NCI-H526 treated with DMSO at 0.1 percent for 48 hours (cell line): ENCODE measurements at places on chromosomes 3 and 15.

DNA sequence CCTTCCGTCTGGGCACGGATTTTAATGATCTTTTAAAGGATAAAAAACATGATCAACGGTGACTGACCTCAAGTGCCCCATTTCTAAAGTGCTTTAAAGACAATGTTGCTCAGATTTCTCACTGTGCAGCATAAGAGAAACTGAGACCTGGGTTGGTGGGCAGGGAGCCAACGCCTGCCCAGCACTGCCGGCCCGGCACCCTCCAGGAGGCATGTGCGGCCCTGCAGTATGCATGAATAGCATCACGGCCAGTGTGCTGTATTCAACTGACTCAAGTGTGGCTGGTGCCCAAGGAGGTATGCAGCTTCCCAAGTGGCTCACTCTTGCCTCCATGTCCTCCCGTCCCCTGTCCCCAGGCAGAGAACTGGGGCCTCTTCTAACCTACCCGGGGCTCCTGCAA is 30.3 kb downstream of the SEC61A1 start:
- no peak for DNase-seq

GRCh38 chr3:41075975-41076374 is 123.3 kb upstream of the CTNNB1 start:
- no peak for DNase-seq

DNA sequence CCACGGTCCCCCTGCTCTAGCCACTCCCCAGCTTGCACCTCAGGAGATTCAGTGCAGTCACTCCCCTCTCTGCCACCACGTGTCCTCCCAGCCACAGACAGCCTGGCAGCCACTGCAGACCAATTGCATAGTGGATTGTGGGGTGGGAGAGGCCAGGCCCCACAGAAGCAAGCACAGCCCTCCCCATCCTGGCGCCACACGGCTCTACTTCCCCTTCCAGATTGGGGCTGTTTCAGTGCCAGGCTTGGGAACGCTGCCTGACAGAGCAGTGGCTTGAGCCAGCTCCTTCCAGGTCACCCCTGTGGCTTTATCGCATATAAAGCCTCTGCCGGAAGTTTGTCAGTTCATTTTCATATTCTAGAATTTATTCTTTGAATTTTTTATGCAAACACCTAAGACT is 90.7 kb downstream of the TMEM266 start:
- DNase-seq: no peak

- no peak for DNase-seq
Measured at GRCh38 chr3:125115640-125116039, 59.8 kb upstream of the HEG1 start.

- DNase-seq: no peak
Measured at GRCh38 chr15:99154271-99154670, 49.4 kb downstream of the SYNM start.

DNA sequence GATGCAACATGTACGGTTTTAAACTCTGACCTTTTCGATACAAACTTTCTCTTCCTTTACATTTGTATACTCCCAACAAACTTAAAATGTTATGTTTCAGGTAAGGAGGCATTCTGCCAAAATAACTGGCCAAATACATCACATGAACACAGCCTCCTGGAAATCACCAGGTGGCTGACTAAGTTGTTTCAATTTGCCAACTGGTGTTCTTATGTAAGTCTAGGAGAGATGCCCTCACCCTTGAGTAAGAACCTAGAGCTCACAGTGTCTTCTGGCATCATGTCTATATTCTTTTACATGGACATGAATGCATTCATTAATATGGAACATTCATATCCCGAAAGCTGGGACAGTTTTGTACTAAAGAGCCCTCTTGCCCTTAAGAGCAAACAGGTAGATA is 341.1 kb upstream of the NR2F2 start:
- no peak for DNase-seq

GRCh38 chr3:54146506-54147239 is 24.3 kb downstream of the CACNA2D3 start:
- DNase-seq: peak; percentile 42

DNA sequence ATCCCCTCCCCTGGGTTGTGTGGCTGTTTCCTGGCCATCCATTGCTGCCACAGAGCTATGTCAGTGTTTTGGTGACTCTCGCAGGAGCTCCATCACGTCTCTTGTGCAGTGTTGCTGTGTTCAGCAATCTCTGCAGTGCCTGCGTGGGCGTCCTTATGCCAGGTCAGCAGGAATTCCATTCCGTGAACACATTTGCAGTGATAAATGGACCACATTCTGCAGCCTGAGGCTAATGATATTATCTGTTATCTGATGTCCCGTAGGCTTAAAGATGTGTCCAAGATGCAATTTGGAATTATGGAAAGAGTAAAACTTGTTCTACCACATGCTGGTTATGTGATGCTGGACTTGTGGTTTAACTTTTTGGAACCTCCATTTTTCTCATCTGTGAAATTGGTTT is 25.5 kb upstream of the COL6A6 start:
- no peak for DNase-seq

- DNase-seq: peak; percentile 5
Measured at GRCh38 chr3:16801698-16802097, 83.1 kb upstream of the PLCL2 start.

DNA sequence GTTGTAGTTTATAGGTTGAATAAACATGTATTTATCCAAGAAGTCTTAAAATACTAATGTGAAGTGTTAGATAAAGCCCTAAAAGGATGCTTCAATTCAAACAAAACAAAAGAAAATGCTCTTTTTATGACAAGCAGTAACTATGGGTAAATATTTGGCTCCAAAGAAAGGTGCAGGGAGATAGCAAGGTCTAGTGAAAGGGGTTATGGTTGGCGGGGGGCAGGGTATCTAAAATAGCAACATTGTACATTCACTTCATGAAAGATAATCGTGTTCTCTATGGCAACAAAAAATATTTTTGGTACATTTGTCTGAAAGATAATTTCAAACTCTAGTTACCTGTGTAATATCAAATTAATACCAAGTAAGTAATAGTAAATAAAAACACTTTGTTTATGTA is 149.5 kb downstream of the FGF12 start:
- DNase-seq: no peak

DNA sequence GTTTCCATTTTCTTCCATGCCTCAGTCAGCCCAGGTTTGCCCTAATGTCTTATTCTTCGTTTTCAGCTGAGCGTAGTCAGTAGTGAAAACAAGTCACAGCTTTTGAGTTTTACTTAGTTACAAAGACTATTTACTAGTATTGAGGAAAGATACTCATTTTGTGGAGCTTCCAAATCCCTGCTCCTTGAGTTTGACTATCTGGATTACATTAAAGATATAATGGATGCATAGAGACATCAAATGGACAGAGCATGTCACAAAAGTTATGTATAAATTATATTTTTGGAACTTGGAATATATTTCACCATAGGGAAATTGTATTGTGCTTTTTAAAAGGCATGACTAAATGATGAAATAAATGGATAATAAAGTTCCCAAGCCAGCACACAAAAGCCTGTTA is 54.6 kb upstream of the AKAP13 start:
- no peak for DNase-seq

DNA sequence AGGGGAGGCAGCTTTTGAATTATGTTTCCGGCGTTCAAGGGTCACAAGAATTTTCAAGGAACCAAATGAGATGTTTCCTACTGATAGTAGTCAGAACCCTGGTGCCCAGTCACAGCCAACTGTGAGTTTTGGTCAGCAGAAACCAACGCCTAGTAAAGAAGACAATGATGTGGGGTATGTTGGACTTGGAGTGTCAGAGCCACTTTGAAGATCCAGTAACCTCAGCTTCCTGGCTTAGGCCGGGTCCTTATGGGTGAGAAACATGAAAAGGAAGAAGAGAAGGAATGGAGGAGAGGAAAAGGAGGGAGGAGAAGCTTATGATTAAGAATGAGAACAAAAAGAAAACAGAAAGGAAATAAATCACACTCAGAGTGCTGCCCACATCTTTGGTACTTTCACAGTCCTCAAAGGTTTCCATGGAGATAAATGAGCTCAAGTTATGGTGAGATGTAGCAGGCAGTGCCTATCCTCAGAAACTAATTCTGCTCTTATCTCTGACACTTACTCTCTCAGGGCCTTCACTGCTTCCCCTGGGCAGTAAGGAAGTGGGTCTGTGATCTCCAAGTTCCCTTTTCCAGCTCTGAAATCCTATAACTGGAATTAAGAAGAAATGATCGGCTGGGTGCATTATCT is 2.0 kb upstream of the MCF2L2 start:
- DNase-seq: no peak

GRCh38 chr3:112967828-112968227 is 7.1 kb downstream of the CD200R1 start:
- DNase-seq: no peak

- DNase-seq: no peak
Measured at GRCh38 chr3:127083778-127084397, 101.0 kb downstream of the PLXNA1 start.

DNA sequence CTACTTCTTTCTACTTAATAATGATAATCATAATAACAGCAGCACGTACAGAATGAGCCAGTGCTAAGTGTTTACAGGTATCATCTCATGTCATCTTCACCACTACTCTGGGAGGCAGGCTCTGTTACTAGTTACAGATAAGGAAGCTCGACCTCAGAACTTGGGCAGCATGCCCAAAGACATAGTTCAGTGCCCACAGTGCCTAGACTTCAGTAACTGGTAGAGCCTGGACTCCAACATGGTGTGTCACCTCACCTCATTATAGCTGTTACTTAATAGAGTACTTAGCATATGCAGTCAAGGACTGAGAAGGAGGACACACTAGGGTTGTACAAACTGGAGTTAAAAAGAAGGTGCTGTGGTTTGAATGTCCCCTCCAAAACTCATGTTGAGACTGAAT is 7.6 kb downstream of the GADL1 start:
- no peak for DNase-seq

DNA sequence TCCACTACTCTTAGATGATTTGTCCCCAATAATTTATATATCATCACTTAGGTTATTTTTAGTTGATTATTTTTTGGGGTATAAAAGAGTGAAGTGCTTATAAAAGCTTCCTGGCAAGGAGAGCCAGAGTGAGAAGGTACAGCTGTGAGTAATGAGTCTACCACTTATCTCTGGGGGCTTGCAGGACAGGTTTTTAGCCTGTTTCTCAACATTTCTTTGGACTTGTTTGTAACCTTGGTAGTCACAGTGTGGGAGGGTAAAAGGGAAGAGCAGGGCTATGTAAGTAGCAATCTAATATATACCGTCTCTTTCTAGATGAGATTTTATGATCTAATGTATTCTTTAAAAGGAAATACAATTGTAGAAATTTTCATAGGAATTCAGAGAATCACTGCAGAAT is 321.3 kb upstream of the GOLIM4 start:
- no peak for DNase-seq

- DNase-seq: no peak
Measured at GRCh38 chr3:142104763-142105162, 44.6 kb downstream of the TFDP2 start.

DNA sequence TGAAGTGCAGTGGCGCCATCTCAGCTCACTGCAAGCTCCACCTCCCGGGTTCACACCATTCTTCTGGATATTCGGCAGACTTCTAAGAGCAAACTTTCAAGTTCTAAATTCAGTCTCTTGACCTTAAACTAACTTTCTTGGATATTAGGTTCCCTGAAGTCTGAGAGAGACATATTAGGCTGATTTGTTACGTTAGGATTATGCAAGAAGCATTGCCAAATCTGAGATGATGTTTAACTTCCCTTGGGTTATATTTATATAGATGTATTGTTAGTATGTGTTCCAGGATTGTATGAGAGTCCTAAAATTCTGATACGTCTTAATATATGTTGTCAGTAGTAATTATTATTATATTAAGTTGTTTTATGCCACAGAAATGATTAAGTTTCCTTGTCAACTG is 80.1 kb downstream of the SLC6A1 start:
- DNase-seq: no peak

DNA sequence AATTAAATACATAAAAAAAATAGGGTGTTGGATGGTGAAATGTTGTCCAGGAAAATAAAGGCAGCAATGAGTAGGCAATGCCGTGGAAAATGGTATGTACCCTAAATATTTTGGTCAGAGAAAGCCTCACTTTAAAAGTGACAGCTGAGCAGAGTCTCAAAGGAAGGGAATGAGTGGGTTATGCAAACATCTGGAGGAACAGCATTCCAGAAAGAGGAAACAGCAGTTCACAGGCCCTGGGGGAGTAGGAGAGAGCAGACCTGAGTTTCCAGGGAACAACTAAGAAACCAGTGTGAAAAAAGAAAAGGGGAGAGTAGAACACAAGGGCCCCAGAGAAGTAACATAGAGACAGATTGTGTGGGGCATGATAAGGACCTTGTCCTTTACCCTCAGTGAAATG is 230.0 kb upstream of the CNTN3 start:
- DNase-seq: no peak

- no peak for DNase-seq
Measured at GRCh38 chr3:100032243-100032642, 82.1 kb downstream of the FILIP1L start.

GRCh38 chr15:55279100-55279745 is 10.4 kb downstream of the RAB27A start:
- no peak for DNase-seq

DNA sequence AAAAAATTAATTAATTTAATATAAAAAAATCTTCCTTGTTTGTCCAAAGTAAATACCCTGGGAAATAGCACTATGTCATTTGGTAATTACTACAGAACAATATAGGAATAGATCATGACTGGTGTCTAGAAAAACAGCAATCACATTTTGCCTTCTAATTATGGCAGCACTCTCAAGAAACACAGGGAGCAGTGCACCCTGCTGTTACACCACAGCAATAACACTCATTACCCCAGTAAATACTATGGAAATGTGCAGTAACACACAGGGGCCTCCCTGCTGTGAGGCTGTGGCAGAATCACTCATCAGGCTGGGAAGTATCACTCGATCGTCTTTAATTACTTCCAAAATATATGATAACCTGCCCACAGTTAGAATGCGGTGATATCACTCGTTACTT is 646.0 kb downstream of the TUSC7 start:
- peak; percentile 17 for DNase-seq

DNA sequence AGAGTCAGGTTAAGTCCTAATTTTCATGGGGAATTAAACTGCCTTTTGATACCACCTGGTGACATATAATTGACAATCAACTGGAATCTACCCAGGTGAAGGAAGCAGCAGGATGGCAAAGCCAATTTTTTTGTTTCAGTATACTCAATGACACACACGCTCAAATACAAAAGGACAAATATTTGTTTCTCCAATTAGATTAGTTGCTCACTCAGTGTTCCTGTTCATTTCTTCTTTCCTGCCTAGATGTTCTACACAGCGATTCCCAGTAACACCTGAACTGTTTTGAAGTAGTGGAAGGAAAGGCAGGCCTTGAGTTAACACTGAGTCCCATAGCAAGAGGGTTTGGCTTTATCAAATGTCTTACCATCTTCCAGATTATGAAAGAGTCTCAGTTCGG is 157.5 kb downstream of the PDZRN3 start:
- no peak for DNase-seq
